ENCODE measurements at places on chromosomes 1 and 21.

DNA sequence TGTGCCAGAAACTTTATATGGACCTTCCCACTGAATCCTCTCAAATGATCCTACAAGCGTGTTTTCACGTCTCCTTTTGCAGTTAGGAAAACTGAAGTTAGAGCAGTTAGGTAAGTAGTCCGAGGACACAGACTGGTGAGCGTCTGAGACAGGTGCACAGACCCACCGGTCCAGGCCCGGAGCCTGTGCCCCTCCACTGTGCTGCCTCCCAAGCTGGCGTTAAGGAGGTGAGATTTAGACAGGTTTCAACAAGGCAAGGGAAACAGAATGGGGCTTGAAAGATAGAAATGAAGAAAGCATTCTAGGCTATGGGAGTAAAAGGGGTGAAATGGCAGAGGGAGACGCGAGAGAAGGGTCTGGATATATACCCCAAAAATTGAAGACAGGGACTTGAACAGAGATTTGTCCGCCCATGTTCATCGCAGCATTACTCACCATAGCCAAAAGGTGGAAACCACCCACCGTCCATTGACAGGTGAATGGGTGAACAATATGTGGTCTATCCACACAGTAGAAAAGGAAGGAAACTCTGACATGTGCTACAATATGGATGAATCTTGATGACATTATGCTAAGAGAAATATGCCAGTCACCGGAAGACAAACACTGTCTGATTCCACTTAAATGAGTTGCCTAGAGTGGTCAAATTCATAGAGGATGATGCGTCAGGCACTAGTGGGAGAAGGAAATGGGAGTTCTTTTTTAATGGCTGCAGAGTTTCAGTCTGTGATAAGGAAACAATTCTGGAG is 15.7 kb upstream of the PKP1 start:
- peak; percentile 64 for DNase-seq

DNA sequence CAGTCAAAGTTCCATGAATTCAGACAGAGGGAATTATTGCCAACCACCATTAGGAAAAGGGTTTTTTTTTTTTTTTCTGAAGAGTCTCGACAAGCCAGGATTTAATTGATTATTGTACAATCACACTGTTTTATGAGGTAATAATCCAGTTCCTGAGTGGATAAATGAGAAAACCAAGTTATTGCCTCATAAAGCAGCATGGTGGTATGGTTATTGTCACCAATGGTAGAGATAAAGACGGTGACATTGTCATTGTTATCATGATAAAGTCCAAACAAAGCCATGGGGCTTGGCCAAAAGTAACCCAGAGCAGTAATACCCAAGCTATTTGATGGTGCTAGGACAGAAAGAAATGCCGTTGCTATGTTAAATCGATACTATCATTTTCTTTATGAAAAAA is 232.8 kb downstream of the USH2A start:
- no peak for DNase-seq

DNA sequence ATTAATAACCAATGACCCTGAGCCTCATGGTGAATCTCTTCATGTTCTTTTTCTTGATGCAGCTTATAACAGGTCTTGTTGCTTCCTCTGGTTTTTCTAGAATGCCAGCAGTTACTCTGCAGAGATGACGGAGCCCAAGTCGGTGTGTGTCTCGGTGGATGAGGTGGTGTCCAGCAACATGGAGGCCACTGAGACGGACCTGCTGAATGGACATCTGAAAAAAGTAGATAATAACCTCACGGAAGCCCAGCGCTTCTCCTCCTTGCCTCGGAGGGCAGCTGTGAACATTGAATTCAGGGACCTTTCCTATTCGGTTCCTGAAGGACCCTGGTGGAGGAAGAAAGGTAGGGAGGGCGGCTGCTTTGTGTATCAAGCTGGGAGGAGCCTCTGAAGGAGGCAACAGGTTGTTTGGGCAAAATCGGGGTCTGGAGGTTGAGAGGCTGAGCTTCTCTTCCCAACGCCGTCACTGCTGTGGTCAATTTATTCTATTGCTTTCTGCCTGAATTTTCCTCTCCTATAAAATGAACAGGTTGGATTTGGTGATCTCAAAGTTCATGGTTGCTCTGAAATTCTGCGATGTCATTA is 6.7 kb downstream of the ABCG1 start:
- DNase-seq = no peak

DNA sequence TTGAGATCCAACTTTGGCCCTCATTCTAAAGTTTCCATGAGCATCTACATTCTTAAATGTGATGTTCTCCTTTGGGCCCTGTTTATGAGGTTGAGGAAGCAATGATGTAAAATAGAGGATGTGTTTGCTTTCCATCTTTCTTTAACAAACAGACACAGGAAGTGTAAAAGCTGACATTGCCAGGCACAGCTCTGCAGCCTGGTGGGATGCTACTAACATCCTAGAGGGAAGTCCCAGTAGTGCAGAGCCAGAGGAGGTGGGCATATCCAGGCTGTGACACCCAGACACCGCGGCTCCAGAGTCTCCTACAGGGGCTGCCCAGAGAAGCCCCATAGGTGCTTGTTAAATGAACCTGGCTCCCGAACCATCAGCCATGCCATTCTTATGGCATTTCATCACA is 16.2 kb downstream of the OLFML2B start:
- DNase-seq = no peak

- DNase-seq = peak; percentile 31
Measured at GRCh38 chr1:228884196-228884595, 148.9 kb downstream of the RHOU start.

GRCh38 chr1:210214573-210215409 is 17.8 kb upstream of the SERTAD4 start:
- no peak for DNase-seq

Data from vagina (tissue), 2 donors.